ENCODE measurements at places on chromosomes 6 and 20.

- DNase-seq: no peak
Measured at GRCh38 chr6:20712011-20712410, 177.8 kb downstream of the CDKAL1 start.

GRCh38 chr20:53522026-53522425, 71.6 kb downstream of the ZNF217 start:
- no peak for DNase-seq

DNA sequence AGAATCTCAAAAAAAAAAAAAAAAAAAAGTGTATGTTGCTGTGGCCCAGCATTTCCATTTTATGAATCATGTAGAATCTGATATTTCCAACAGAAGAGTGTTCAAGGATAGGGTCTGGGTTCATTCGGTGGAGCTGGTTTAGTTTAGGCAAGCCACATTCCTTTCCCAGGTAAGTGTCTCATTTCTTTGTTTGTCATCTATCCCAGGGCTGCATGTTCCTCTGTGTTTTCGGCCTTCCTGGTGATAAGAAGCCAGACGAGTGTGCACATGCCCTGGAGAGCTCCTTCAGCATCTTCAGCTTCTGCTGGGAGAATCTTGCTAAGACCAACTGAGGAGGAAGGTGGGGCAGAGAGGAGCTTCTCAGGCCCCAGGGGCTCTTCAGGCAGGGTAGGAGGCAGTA, 38.2 kb downstream of the NFYA start:
- DNase-seq: no peak

GRCh38 chr6:105940990-105941389, 145.1 kb upstream of the PRDM1 start:
- DNase-seq: no peak

DNA sequence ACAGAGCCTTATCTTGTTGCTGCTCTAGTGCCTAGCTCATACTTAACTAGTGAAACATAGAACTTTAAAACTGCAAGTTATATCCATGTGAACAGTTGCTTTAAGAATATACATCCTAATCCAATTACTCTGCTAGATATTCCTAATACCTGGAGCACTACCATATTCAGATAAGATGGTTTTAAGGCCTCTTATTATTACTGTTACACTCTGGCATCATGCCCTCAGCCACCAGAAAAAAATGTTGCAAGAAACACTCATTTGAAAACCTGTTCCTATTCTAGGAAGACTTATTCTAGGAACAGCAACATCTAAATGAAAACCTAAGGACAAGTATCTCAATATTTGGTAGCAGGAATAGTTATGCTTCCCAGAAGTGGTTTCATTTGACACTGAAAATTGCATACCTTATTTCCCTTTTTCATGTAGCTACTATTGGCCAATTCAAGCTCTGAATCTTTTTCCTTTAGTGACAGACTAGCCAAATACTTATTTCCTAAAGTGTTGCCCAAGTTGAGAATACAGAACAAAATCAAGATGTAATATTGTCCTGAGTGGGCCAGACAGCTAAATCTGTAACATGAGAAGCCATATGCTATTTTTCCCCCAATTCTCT, 4.8 kb upstream of the MTFR2 start:
- DNase-seq: no peak

DNA sequence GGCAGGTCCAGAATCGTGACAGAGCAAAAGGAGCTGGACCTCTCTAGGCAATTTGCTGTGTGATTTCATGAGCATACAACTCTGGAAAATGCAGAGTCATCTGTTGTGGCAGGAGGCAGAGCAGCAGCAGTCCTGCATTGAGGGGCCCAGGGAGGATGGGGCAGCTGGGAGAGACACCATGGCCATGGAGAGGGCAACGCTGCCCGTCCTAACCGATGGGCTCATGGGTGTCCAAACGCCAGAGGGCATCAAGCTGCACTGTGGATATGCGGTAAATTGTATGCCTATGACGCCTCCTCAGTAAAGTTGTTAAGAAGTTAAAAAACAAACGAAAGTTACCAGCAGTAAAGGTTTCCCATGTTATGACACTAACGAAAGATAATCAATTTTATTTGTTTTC, 42.2 kb upstream of the DACT2 start:
- DNase-seq: peak; percentile 1

DNA sequence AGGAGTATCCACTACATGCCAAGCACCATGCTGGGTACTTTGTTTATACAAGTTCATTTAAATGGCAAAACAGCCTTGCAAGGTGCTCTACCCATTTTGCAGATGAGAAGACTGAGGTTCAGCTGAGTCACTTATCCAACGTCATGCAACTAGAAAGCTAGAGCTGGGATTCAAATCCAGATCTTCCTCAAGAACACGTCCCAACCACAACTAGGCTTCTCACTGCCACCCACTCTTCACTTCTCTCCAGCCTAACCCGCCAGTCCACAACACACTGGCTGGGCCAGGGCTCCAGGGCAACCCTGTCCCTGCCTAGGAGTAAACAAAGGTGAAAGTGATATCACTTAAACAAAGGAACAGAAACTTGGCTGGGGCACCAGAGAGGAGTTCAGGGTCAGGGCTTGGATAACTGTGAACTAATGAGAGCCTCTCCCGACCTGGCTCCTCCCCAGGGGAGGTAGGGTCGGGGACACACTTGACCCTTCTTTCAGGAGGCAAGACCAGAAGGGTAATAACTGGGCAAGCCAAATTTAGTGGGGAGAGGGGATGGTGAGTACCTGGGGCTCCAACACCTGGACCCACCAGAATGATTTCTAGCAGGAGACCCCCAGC, 7.9 kb downstream of the SDC4 start:
- no peak for DNase-seq

DNA sequence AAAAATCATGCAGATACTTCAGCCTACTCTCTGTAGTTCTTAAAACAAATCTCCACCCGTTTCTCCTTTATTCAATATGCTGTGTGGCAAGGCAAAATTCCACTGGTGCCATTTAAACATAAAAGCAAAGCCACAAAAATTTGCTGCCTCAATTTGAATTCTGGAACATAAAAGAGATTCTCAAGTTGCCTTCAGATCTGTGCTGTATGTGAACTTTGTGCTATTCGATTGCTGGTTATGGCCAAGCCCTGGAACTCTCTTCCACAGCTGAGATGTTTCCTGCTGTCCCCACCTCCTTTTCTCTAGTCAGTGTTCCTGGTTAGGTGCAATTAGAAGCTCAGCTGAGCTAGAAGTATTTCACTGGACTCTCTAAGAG, 395.3 kb upstream of the BTBD3 start:
- peak; percentile 30 for DNase-seq

GRCh38 chr6:159633196-159633595, 59.8 kb downstream of the SOD2 start:
- no peak for DNase-seq

DNA sequence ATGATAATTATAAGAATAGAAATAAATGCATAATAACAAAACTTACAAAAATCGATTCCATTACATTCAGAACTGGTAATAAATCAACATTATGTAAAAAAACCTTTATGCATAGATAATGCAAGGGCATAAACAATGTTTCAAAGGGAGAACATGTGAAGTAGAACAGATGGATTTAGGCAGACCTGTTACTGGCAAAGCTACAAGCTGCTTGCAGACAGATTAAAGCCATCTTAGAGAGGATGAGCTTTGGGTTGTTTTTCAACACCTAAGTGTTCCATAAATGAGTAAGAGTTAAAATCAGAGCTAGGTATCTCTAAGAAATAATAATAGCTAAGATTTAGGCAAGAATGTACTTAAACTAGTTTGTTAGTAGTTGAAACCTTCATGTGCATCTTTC, 37.2 kb downstream of the SNAP25 start:
- no peak for DNase-seq

DNA sequence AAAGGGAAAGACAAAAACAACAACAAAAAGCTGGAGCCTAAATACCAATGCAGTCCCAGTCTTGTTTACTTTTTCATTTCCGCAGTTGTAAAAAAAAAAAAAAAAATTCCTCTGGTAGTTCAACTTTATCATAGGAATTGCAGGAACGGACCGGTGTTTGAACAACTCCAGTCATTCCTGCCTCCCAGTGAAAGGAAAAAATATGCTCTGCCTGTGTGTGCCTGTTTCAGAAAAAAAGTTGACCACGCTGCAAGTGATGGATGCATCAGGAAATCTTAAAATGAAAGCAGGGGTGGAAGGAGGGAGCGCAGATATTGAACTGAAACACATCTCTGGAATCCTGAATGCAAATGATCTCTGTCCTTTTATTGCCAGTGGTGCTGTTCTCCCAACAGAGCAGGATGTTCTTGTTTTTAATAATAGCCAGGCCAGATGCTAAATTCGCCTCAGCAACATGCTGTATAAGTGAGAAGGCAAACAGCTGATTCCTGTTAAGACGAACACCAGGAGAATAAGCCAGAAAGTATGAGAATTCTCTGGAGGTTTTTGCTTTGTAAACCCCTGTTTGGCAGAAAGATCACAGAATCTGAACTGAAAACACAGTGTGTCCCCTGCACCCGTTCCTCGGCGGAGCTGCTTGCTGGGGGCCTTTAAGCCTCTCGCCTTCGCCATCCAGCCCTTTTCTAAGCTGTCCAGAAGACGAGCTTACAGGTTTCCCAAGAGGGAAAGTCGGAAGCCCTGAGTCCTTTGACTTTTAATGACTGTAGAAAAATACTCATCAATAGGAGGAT, 178.4 kb upstream of the SUPT3H start:
- DNase-seq: no peak

- DNase-seq: peak; percentile 46
Measured at GRCh38 chr6:4906293-4907276, 97.3 kb downstream of the RPP40 start.

DNA sequence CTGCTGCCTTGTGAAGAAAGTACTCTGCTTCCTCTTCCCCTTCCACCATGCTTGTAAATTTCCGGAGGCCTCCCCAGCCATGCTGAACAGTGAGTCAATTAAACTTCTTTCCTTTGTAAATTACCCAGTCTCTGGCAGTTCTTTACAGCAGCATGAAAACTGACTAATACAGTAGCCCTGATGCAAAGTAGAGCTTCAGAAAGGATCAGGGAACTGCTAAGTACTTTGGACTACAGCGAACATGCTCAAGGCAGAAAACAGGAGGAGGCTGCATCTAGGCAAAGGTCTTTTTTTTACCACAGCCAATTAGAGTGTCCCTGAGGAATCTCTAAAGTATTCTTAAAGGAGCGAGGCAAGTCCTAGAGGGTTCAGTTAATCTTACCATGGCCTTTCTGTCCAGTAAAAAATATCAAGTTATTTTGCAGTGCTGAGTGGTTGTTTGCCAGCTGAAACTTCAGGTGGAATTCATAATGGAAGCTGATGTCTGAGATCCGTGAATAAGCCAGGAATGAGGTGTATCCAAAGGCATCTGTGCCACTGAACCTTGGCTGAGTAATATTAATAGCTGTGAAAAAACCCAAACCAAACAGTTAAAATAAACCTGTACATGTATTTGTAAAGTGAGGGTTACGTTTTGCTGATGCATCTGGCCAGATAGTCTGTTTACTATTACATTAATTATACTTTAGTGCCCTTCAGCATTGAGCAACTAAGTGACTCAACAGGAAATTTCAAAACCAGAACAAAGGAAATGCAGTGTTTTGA, 170.4 kb downstream of the PHF3 start:
- no peak for DNase-seq

GRCh38 chr6:37547564-37548061, 47.9 kb upstream of the CCDC167 start:
- peak; percentile 41 for DNase-seq

DNA sequence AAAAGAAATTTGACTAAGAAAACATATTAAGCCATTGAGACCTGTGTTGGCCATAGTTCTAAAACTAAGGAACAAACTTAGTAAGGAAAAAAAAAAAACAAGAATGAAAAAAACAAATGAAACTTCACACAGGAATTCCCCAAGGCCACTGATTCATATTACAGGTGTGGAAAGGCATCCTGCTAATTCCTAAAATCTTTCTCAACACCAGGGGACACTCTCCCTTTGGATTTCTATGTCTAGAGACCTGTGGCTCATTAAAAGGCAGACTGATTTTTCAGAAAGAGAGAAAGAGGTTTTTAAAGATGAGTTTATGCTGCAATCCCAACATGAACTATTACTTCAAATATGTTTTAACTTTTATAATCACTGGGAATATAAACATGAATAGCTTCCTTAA, at the start of gene OR12D1:
TSS of gene OR12D1 (plus strand) at position 341 of the 400 bp plus-strand sequence.
- no peak for DNase-seq

DNA sequence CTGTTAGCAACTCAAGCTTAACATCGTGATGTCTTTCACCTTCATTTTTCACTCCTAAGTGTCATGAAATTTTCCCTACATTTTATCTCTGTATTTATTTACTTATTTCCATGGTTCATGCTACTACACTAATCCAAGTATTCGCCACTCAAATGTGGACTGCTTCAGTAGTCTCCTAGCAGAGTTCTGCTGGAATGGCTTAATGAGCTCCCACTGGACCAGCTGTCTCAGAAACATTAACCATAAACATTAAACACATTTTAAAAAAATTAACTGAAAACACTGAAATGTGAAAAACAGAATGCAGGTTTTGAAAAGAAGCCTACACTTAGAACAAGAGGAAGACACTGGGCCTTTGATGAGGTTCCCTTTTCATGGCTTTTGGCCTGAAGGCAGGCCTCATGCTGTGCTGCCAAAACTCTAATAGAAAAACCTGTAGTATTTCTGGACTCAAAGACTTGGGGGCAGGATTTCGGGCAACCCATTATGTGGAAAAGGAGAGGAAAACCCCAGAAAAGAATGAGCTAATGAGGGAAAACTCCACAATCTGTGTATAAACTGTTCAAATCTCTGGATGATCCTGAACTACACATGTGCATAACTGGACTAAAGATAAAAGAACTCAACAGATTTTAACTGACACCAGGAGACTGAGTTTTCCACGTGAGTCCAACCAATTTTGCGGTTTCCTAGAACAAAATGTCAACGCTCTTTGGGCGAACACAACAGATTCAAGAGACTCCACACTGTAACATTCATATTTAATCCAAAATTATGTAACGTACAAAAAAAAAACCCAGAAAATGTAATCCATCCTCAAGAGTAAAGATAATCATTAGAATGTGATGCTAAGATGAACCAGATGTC, 33.0 kb downstream of the SAMD3 start:
- DNase-seq: peak; percentile 59

GRCh38 chr6:2948228-2949025, 22.9 kb downstream of the SERPINB6 start:
- no peak for DNase-seq

DNA sequence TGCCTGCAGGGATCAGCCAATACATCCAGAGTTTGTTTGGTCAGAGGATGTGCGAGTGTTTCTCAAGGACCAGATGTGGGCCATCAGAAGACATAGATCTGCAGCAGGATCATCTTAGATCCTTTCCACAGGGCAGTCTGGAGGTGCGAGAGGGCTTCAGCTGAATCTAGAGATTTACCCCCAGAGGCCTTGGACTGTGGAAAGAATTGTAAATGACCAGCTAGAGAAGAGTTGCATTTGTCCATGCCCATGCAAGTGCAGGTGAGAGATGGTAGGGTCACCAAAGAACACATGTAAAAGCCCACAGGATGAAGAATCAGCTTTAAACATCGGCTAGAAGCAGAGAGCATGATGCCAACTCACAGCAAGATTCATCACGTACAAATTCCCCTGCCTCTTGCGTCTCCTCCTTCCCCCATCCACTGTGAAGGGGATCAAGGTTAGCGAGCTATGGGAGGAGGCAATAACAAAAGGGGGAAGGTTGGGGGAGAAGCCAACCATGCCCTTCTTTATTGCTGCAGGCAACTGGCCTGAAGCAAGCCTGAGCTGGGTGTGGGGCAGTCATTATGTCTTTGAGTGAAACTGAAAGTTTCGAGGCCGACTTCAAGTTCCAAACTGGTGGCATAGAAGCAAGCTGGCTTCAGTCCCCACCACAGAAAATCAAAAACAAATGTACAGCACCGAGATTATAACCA, 83.5 kb downstream of the SCML4 start:
- DNase-seq: no peak

- DNase-seq: no peak
Measured at GRCh38 chr6:29864037-29864810, 36.6 kb downstream of the HLA-G start.
